ENCODE measurements at places on chromosomes 6 and 20.

DNA sequence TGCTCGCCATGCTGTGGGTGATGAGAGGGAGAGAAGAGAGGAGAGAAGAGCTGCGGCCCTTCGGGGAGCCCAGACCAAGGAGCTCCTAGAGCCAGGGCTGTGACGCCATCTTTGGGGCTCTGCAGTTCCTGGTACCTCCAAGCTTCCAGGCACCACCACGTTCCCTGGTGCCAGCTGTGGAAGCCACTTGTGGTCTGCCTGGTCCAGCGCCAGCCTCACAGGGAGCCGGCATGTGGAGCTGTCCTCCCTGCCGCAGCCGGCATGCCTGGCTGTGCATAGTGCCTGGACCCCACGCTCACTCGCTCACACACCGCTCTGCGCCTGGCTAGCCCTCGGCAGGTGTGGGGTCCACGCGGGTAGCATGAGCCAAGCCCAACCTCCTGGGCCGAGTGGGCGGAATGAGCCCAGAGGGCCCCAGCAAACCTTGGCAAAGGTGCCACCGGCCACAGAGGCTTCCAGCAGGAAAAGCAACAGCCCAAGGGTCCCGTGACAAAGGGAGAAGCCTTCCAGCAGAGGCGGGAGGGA, 19.3 kb upstream of the CHRNA4 start:
- H3K4me1 ChIP-seq = no peaks in the 10 kb centered on the region
- no peaks in the 10 kb centered on the region for H3K36me3 ChIP-seq
- no peak overlapping the region for H3K27ac ChIP-seq
- H3K27me3 ChIP-seq = peaks cover 90% of the 10 kb centered on the region
- no peak overlapping the region for H3K4me3 ChIP-seq

GRCh38 chr6:129672341-129672682, 37.7 kb downstream of the ARHGAP18 start:
- no peak for DNase-seq
- no peaks in the 10 kb centered on the region for H3K36me3 ChIP-seq
- H3K4me3 ChIP-seq = no peak overlapping the region

GRCh38 chr6:152273638-152274037, 363.5 kb downstream of the SYNE1 start:
- no peak overlapping the region for H3K27ac ChIP-seq
- no peaks in the 10 kb centered on the region for H3K27me3 ChIP-seq
- no peaks in the 10 kb centered on the region for H3K36me3 ChIP-seq
- H3K4me3 ChIP-seq = no peak overlapping the region
- DNase-seq = no peak

GRCh38 chr6:22068561-22069305, 228.1 kb downstream of the PRL start:
- H3K4me1 ChIP-seq = no peaks in the 10 kb centered on the region
- H3K36me3 ChIP-seq = no peaks in the 10 kb centered on the region
- H3K27ac ChIP-seq = no peak overlapping the region
- H3K4me3 ChIP-seq = no peak overlapping the region

DNA sequence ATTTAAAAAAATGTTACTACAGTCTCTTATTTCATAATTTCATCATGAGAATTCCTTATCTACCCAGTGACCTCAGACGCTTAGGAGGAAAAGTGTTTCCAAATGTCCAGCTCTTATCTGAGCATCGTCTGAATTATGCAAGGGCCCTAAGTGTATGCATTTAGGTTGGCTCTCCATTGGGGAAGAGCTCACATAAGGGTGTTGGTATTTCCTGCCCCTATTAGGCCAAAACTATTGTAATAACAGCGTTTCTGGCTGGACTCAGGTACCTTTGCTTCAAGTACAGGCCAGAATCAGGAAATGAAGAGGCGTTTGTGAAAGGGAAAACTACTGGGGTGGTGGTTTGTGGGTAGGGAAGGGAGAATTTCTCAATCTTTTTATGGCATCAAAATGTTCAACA, 40.4 kb upstream of the SGK1 start:
- no peak for DNase-seq
- H3K36me3 ChIP-seq = no peaks in the 10 kb centered on the region
- H3K27me3 ChIP-seq = no peaks in the 10 kb centered on the region
- no peak overlapping the region for H3K4me3 ChIP-seq
- H3K4me1 ChIP-seq = no peaks in the 10 kb centered on the region
- peak overlapping the region; percentile 26 for H3K27ac ChIP-seq

GRCh38 chr20:10064611-10065010, 29.8 kb downstream of the ANKEF1 start:
- DNase-seq = no peak
- no peaks in the 10 kb centered on the region for H3K27me3 ChIP-seq
- H3K36me3 ChIP-seq = no peaks in the 10 kb centered on the region
- no peak overlapping the region for H3K4me3 ChIP-seq
- H3K4me1 ChIP-seq = no peaks in the 10 kb centered on the region
- H3K27ac ChIP-seq = no peak overlapping the region

DNA sequence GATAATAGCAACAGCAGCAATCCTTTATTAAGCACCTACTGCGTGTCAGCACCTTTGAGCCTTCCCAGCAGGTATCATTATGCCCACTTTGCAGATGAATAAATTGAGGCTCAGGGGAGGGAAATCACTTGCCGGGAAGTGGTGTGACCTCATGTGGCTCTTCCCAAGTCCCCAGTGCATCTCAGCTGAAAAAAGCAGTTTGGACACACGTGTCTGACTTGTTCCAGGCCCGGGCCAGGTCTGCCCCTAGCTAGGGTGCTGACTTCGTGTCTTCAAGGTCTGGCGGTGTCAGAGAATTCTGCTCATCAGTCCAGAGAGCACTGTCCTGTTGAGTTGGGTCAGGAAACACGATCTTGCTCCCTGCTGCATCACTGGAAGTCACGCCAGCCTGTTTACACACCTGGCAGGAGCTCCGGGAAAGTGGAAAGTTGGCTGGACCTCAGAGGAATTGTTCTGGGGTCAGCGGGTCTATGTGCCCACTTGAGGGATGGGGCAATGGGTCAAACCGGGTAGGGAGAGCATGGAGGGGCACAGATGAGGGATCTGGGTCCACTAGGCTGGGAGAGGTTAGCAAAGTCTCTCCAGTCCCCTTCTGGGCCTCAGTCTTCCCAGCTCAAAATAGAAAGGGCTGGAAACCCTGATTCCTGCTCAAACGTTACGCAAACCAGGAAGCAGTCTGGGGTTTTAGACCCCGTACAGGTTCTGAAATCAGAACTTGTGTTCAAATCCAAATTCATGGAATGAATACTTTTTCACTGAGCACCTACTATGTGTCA, 10.5 kb downstream of the SLC13A3 start:
- no peak overlapping the region for H3K4me3 ChIP-seq
- H3K27me3 ChIP-seq = no peaks in the 10 kb centered on the region
- H3K4me1 ChIP-seq = no peaks in the 10 kb centered on the region

- no peak overlapping the region for H3K27ac ChIP-seq
- no peaks in the 10 kb centered on the region for H3K27me3 ChIP-seq
- H3K4me3 ChIP-seq = no peak overlapping the region
- DNase-seq = no peak
Observed at GRCh38 chr20:58585753-58586540, 65.1 kb upstream of the STX16 start.

GRCh38 chr6:13870214-13870830, 54.4 kb upstream of the RNF182 start:
- no peaks in the 10 kb centered on the region for H3K27me3 ChIP-seq
- DNase-seq = no peak
- no peaks in the 10 kb centered on the region for H3K36me3 ChIP-seq
- H3K27ac ChIP-seq = no peak overlapping the region

DNA sequence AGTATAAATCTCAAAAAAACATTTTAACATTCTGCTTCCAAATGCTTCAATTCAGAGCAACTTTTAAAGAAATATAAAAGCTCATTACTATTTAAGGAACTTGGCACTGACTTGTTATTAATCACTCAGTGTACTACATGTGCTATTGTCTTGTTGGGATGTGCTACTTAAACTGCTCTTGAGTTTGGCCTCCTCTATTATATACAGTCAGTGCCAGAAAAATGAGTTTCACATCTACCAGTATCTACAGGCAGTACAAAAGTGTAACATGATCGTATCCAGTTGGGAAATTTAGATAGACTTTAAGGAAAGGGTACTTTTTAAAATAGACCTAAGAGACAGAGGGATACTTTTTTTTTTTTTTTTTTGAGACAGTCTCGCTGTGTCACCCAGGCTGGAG, 627.3 kb upstream of the SLC35B3 start:
- no peaks in the 10 kb centered on the region for H3K36me3 ChIP-seq
- H3K27me3 ChIP-seq = no peaks in the 10 kb centered on the region
- no peak overlapping the region for H3K27ac ChIP-seq
- DNase-seq = no peak
- no peaks in the 10 kb centered on the region for H3K4me1 ChIP-seq

GRCh38 chr6:105468850-105469249, 66.0 kb upstream of the PREP start:
- DNase-seq = no peak
- no peak overlapping the region for H3K27ac ChIP-seq
- H3K4me1 ChIP-seq = no peaks in the 10 kb centered on the region
- no peaks in the 10 kb centered on the region for H3K27me3 ChIP-seq
- H3K4me3 ChIP-seq = no peak overlapping the region

DNA sequence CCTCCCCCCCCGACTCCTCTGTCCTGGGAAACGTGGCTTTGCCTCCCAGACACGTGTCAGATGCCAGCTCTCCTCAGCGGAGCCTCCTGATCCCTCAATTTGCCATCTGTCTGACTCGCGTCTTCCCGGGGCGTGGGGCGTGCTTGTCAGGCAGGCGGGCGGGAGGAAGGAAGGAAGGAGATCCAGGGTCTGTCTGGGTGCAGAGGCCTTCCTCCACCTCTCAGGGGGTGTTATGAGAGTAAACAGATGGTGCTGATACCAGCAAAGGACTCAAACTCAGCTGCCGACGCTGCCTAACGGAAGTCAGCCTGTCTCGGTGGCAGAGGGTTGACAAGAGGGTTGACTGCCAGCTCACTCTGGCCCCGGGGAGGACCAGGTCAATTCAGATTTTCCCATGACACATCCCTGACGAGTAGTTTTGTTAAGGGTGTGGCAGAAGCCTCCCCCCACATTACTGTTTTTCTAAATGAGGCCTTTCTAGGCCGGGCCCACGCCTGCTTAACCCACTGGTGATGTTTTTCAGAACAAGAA, 17.0 kb downstream of the UQCC2 start:
- H3K27ac ChIP-seq = peak overlapping the region; percentile 79
- no peak overlapping the region for H3K4me3 ChIP-seq
- no peaks in the 10 kb centered on the region for H3K27me3 ChIP-seq
- no peak for DNase-seq
- peaks cover 15% of the 10 kb centered on the region for H3K4me1 ChIP-seq

GRCh38 chr20:31559704-31560093, 45.4 kb upstream of the ID1 start:
- no peak for DNase-seq
- no peak overlapping the region for H3K4me3 ChIP-seq
- H3K36me3 ChIP-seq = no peaks in the 10 kb centered on the region
- no peaks in the 10 kb centered on the region for H3K27me3 ChIP-seq

All from breast epithelium (tissue), 4 donors.